ENCODE measurements at places on chromosomes 2 and 18.

DNA sequence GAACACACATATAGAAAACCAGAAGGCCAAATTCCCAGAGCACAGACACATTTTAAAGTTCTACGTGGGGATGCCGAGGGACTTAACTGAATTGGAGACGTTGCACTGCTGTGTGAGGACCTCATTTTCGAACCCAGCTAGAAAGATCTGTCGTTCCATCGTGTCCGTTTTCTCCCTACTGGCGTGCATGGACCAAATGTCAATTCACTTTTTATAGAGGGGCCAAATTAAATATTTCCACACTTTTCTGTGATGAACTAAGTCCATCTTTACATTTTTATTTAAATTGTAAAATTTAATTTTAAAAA lies 692 bp upstream of the TSHZ1 start:
- DNase-seq = no peak

GRCh38 chr2:235206980-235207579 lies 255.3 kb downstream of the SH3BP4 start:
- no peak for DNase-seq

GRCh38 chr2:148826791-148827190 lies 48.2 kb upstream of the KIF5C start:
- no peak for DNase-seq

- no peak for DNase-seq
Measured at GRCh38 chr2:218271865-218272530, 1.7 kb downstream of the PNKD start.

DNA sequence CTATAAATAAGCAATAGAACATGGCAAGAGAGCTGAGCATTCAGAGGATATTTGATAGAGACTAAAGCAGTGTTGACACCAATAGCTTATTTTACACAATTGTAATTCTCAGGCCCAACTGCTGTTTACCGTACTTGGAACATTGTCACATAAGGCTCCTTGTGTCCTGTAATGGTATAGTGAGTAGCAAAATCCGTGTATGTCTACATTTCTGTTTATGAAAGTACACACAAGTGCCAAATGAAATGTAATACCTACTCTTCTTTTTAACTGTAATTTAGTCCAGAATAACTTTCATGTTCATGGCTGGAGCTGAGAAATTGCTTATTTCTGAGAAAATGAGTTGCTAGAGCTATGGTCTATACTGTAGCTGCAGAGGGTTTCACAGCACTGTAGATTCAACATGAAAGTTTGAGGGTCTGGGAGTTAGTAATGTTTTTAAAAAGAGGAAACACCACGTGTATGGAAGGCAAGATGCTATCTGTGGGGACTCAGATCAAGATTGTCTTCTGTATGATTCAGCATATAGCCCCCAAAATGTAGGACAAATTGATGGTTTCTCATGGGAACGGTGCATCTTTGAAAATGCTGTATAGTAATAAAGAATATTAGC lies 110.2 kb upstream of the NOSTRIN start:
- no peak for DNase-seq

DNA sequence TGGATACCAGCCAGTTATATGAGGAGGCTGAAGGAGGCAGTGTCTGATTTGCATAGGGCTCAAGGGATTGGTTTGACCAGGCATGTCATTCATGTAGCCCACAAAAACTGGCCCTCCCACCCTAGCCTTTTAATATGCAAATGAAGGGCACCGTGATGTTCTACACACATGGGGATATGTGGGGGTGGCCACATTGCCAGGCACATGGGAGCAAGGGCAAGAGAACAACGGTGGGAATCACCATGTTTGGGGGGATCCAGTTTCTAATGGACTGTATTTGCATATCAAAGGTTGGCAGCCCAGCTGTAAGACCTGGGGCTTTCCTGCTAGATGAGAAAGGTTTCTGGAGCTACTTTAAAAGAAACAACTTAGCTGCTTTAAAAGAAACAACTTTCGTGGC lies 65.1 kb upstream of the SLC25A52 start:
- DNase-seq = no peak

DNA sequence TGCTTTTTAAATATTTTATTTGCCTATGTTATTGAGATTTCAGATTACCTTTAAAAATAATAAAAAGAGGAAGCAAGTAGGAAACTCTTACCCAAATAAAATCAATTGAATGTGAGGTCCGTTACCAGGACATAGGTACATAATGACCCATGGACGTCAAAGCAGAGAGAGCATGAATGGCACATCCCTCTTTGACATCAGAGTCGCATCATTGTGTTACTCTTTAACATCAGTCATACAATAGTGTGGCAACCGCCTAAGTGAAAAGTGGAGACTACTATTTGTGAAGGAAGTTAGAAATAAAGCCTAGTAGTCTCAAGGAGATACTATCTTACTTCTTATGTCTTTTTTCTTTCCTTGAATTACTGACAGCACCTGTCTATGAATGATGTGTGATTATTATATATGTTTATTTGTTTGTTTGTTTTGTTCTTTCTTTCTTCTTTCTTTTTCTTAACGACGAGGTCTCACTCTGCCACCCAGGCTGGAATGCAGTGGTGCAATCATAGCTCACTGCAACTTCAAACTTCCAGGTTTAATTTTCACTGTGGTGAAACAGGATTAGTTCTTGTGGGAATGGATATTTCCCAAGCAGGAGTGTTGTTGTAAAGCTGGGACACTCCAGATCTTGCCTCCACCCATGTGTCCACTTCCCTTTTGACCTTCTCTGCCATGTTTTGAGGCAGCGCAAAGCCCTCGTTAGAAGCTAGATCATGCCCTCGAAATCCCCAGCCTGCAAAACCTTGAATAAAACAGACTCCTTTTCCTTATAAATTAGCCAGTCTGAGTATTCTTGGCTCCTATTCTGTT lies 407.2 kb upstream of the NETO1 start:
- no peak for DNase-seq

DNA sequence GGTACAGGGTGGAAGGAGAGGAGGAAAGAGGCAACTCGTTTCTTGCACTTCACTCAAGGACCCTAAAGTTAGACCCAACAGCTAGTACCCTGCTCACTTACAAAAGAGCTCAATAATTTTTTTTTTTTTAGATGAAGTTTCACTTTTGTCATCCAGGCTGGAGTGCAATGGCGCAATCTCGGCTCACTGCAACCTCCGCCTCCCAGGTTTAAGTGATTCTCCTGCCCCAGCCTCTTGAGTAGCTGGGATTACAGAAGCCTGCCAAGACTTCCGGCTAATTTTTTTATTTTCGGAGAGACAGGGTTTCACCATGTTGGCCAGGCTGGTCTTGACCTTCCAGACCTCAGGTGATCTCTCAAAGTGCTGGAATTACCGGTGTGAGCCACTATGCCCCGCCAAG lies 4.1 kb downstream of the ASB3 start:
- no peak for DNase-seq

GRCh38 chr2:96977631-96978195 lies 8.7 kb downstream of the FAM178B start:
- no peak for DNase-seq

DNA sequence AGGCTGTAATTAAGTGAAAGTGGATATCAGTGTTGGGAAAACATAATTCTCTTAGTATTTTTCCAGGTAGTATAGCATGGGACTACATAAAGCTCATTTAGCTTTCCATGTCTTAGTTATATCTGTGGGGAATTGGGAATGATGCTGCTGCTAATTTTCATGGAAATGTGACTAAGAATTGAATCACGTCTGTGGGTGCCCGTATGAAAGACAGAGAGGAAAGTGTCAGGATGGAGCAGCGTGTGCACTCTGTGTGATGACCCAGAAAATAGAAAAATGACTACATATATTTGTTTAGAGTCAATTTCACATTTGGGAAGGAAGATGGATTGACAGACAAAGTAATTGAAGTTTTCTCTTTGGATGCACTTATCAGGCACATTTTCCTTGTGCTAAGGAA lies 212.1 kb downstream of the PTPRM start:
- no peak for DNase-seq

DNA sequence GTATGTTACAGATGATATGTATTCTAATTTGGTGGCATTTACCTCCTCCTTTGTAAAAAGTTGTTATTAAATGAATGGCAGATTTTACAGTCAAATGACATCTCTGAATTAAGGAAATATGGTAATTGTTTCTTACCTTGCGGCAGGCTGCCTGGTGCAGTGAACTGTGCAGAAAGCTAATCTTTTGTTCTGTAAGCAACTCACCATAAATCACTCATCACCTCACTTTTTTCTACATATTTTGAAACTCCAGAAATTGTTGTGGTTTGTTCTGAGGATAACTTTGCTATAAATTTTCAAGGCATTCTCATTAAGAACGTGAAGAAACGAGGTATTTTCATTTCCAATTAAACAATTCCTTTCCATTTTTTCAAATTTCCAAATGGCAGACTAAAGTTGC lies 52.7 kb downstream of the ST6GAL2 start:
- no peak for DNase-seq

GRCh38 chr2:156158808-156159207 lies 173.7 kb downstream of the NR4A2 start:
- no peak for DNase-seq

DNA sequence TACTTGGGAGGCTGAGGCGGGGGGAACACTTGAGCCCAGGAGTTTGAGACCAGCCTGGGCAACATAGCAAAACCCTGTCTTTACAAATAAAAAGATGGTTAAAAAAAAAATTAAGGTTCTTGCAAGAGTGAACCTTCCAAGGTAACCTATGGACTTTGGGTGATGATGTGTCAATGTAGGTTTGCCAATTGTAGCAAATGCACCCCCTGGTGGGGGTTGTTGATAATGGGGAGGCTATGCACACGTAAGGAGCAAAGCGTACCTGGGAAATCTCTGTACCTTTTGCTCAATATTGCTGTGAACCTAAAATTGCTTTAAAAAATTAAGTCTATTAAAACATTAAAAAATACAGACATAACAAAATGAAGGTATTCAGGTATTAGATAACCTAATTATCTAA lies 70.4 kb downstream of the CWC22 start:
- DNase-seq = no peak

DNA sequence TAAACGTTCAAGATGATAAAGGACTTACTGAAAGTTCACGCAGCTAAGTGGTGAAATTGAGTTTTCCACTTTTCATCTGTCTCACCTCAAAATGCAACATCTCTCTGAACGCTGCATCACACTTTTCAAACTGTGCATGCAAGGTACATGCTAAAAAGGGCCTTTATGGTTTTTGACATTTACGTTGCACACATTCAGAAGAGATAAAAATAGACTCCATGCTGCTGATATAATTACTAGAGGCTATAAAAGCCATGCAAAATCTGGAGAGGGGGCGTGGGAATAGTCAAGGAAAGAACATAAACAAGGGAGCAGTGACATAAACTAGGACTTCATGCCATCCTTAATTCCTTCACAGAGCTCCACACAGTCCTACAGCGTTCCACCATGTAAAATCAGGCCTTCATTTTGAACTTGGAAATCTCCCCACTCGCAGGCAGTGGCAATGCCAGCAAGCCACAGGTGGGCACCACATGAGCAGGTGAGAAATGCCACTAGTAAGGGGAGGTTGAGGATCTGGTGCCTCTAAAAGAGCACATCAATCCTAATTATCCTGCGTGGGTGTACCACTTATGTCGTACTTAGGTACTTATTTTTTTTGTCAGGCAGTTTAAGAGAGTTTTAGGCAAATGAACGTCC lies 71.4 kb downstream of the ZEB2 start:
- no peak for DNase-seq

DNA sequence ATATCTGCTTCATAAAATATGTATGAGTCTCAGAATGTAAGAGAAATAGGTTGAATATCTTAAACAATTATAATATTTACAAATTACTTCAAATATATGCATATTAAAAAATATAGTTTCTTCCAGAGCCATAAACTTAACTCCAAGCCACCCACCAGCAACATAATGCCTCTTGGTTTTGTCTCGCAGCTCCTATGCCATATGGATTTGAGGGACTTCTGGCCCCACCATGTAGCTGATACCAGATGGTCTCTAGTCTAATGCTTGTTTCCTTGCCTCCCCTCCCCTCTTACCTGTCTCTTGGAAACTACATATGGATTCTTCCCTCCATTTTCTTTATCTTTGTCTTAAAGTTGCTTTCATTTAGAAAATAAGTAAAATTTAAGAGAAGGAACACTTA lies 114.3 kb downstream of the GCA start:
- DNase-seq = no peak

Measured in T47D (cell line).